ENCODE measurements at places on chromosomes 4 and X.

- DNase-seq: peak; percentile 91
Observed at GRCh38 chr4:150722908-150723362, 141.0 kb downstream of the MAB21L2 start.

DNA sequence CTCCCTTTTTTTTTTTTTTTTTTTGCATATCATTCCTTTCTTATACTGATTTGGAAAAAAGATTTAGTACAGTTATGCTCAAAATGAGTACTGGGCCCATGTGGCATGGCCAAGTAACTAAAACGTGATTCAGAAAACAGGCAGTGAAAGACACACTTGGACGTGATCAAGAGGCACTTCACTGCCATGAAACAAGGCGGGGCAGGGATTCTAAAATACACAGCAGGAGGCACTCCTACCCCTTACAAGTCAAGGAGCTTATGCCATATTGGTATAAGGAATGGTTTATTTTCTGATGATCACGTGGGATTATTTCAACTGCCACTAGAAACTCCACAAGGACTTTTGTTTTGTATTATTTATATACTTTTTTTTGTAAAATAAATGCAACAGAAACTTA, 72.0 kb downstream of the CHST7 start:
- DNase-seq: no peak

GRCh38 chrX:123590842-123591486, 141.9 kb downstream of the THOC2 start:
- DNase-seq: no peak

GRCh38 chr4:180947425-180947824, 1295.8 kb upstream of the TENM3 start:
- DNase-seq: no peak

GRCh38 chr4:172245516-172245915, 432.3 kb downstream of the GALNTL6 start:
- no peak for DNase-seq

- DNase-seq: no peak
Observed at GRCh38 chrX:140672840-140673731, 36.5 kb upstream of the LINC00632 start.

DNA sequence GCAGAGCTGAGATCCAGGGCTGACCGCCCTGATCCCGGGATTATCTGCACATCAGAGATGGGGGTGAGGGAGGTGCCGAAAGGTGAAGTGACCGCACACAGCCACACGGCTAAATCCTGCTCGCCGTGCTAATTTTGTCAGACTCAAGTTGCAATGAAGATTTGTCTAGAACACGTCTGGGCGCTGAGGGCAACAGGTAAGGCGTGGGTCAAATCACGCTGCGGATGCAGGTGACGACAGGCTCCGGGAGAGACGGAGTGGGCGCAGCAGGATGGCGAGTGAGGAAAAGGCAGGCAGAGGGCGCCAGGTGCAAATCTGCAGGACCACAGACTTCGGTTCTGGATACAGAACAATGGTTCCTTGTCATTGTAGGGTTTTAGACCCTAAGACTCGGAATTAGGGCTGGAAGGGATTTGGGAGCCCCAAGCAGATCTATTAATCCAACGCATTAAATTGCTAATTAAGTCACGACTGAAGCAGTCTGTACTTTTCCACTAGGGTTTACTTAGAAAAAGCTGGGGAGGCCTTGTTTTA, 1.9 kb upstream of the TBC1D14 start:
- no peak for DNase-seq

DNA sequence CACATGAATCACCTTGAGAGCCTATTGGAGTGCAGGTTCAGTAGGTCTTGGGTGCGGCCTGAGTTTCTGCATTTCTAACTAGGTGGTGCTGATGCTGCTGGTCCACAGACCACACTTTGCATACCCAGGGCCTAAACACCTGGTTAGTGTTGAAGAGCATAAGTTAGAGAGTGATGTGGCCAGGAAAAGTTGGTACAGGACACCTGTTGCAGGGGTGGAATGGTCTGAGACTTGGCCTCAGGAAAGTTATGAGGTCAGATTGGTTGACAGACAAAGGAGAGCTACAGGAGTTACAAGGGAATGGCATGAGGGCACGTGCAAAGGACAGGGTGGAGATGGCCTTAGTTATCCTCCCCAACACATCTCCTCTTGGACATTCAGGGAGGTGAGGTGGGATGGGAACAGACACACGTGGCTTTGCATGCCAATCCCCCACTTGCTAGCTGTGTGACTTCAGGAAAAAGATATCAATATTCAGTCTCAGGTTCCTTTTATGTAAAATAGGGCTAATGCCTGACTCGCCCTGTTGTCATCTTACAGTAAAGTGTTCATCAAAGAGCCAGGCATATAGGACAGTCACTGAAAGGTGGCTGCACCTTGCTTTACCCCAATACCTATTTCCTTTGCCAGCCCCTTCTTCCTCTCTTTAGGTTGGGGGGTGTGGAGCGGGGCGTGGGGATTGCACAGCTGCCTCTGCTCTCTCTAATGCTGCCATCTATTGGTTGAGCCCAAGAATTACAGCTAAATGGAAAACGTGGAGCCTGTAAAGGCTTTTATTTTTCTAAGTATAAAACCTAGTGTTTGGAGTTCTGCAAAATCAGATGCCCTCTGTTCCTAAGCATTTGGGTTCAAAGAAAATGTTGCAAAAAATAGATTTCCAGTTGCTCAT, 47.5 kb downstream of the ATG4A start:
- DNase-seq: no peak

GRCh38 chr4:8164687-8165086, 6.1 kb upstream of the ABLIM2 start:
- DNase-seq: no peak

DNA sequence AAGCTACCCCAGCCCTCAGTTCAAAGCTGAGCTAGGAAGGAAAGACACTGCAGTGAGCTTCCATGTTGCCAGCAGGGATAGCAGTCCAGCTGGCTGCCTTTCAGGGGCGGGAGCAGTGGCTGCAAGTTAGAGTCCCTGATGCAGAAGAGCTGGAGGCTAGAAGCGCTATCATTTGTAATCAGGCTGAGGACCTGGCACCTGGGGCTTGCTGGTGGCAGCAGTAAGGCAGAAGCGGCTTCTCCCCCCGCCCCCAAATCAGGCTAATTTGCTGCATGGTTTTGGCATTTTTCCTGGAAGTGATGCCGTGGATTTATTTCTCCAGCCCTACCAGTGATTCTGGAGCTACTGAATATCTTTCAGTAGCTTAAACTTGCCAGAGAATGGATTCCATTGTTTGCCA, 203.3 kb downstream of the CLCN4 start:
- DNase-seq: no peak

- DNase-seq: no peak
Observed at GRCh38 chr4:136643416-136643815, 888.9 kb downstream of the PCDH18 start.

DNA sequence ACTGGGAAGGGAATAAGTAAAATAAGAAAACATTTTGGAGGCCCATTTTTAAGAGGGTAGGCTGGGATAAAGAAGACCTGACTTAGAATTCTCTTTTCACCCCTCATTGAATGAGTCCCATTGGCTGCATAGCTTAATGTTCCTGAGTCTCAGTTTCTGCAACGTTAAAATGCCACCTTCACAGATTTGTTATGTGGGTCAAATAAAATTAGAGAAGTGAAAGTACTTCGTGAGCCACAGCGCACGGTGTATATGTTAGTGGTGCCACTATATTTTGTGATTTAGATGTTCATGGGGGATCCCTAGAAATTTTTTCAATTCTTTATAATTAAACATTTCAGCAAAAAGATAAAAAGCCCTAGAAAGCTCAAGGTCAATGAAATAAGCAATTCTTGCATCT, 109.2 kb upstream of the HS3ST1 start:
- no peak for DNase-seq

- no peak for DNase-seq
Observed at GRCh38 chrX:14056206-14056605, 26.5 kb upstream of the GEMIN8 start.

- no peak for DNase-seq
Observed at GRCh38 chrX:84123585-84123984, 64.4 kb downstream of the RPS6KA6 start.

GRCh38 chr4:123785538-123785937, 388.9 kb downstream of the SPRY1 start:
- peak; percentile 93 for DNase-seq

DNA sequence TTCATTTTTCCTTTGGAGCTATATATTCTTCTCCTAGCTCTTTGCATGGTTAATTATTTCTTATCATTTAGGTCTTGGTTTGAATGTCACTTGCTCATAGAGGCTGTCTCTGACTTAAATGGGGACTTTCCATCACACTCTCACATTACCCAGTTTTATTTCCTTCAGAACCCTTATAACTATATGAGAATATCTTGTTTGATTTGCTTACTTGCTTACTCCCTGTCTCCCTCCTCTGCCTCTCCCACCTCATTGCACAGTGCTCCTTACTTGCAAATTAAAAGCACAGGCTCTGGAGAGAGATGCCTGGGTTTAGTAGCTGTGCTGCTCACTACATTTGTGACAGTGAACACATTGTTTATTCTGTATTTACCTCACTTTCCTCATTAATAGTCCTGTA, 174.6 kb downstream of the SOWAHB start:
- no peak for DNase-seq

GRCh38 chrX:3346501-3347259, at the start of gene MXRA5:
MXRA5 (minus strand) TSS chrX:3346652; CDS start chrX:3343833, 2,819 bp downstream.
- no peak for DNase-seq

- no peak for DNase-seq
Observed at GRCh38 chrX:51144828-51145442, 187.7 kb upstream of the NUDT10 start.

DNA sequence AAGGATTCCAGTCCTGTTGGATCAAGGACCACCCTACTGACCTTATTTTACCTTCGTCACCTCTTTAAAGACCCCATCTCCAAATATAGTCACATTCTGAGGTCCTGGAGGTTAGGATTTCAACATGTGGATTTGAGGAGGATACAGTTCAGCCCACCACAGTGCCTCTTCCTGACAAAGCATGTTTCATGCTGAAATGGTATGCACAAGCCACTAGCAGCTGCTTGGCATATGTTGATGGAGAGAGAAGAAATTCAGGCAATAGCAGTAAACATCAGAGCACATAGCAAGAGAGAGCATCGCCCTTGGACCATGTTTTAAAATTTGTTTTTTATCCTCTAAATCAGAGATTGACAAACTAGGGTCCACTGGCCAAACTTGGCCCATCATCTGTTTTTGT, 172.1 kb downstream of the PRKX start:
- DNase-seq: no peak

GRCh38 chr4:53654300-53654758, 63.0 kb upstream of the LNX1 start:
- no peak for DNase-seq

DNA sequence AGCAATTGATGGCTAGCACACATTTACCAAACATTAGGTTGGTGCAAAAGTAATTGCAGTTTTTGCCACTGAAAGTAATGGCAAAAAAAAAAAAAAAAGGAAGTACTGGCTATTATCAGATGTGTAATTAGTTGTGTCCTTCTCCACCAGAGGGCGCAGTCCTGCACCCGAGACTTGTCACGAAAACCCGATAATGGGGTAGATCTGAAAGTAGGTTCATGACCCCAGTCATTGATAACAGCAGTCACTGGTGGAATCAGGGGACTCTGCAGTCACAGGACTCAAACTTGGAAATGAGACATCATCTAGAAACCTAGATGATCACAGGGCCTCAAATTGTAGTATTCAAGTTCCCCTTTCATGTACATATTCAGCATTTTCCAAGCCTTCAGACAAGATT, 13.1 kb upstream of the ACOT9 start:
- no peak for DNase-seq

DNA sequence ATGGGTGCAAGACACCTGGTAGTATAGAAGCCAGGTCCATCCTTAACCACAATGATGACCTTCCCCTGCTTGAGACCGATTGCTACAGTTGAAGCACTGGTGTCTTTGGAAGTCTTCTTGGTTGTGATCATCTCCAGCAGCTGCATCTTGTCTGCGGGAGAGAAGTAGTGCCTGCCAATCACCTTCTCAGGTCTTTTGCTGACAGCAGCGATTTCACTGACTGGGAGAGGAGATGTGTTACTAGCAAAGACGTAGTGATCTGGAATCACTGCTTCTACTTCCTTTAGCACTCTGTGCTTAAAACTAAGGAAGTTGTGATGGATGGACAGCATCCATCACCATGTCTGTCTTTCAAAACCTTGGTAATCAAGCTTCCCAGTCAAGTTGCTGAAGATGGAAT, 25.9 kb downstream of the CPE start:
- no peak for DNase-seq

DNA sequence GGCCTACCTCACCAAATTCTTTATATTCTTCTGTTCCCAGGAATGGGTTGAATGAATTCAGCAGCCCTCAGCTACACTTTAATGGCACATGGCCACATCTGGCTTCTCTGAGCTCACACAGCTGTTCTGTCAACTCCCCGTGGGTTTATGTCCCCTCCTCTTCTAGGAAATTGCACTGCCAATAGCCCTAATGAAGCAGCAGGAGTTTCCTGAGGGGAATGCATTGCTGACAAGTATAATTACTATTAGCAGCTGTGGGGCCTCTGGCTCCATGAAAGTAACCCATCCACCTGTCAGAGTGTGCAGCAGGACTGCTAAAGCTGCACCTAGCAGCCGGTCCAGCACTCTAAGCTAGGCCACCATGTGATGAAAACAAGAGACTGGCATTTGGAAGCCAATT, 50.3 kb downstream of the FTHL17 start:
- no peak for DNase-seq

DNA sequence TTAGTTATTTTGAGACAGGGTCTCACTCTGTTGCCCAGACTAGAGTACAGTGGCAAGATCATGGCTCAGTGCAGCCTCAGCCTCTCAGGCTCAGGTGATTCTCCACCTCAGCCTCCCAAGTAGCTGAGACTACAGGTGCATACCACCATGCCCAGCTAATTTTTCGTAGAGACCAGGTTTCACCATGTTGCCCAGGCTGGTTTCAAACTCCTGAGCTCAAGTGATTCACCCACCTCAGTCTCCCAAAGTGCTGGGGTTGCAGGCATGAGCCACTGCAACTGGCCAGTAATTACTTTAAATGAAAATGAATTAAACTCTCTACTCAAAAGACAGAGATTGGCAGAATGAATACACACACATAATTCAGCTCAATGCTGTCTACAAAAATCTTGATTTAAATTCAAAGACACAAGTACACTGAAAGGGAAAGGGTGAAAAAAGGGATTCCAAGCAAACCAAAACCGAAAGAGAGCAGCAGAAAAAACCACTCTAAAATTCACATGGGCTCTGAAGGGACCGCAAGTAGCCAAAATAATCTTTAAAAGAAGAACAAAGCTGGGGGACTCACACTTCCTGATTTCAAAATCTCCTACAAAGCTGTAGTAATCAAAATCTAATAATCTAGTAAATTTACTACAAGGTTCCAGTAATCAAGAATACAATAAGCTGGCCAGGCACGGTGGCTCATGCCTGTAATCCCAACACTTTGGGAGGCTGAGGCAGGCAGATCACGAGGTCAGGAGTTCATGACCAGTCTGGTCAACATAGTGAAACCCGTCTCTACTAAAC, 11.8 kb upstream of the SPON2 start:
- no peak for DNase-seq

DNA sequence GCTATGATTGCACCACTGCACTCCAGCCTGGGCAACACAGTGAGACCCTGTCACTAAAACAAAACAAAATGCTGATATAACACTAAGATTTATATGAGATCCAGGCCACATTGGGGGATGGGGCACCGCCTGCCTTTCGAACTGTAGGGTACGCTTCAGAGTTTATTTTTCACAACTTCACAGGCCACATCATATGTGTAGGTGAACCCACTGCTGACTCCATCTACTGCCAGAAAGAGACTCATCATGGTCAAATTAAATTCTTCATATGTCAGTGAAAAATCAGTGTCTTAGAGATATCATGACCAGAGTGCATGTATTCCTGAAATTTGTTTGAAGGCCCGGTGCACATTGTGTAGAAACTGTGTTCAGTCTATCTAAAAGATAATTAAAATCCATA, 121.8 kb downstream of the GPR143 start:
- DNase-seq: no peak

GRCh38 chr4:6663596-6664393, 23.3 kb downstream of the MRFAP1 start:
- no peak for DNase-seq

All from esophagus muscularis mucosa (tissue), 4 donors.